IMR-90 (cell line): ENCODE measurements at places on chromosomes 11 and 22.

DNA sequence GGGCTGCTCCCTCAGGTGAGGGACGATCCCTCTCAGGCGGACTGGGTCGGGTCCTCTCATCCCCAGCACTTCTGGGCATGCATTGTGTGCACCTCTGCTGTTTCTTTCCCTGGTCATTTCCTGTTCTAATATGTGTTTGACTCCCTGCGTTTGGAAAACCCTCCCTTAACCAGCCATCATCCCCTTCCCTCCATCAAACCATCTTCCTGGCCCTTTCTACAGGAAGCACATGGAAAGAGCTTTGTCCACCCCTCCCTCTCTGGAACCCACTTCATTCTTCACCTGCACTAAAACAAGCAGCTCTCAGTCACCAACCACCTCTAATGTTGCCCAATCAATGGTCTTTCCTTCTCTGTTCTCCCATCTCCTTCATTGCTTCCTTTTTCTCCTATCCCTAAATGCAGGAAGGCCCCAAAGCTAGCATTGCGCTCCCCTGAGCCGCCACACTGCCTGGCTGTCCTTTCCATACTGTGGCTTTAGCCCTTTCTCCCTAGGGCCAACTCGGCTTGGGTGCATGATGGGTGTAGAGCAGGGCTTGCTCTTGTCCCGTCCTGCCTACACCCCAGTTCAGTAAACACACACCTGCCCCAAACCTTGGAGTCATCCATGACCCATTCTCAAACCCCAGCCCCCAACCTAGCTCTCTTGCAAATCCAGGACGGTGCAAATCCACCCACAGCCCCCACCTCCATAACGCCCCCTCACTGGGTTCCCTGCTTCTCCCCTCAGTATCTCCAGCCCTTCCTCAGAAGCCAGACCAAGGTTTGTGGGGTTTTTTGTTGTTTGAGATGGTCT, 5.4 kb upstream of the GAS2L1 start:
- DNase-seq = no peak

DNA sequence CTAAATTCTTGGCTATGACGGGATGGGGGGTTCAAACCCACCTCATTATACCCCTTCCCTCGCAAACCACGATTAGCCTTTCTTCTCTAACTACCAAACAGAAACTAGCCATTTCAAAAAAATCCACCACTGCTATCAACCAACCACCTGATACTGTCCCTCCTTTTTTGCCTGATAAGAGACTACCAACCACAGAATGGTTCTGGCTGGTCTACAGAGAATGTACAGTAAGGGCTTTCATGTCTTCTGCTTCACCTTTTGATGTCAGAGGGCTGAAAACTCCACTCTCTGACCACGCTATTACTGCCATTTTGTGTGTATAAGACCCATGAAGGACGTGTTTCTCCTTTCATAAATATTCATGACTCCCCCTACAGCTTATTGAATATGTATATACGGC, 19.1 kb downstream of the RIC3 start:
- no peak for DNase-seq

DNA sequence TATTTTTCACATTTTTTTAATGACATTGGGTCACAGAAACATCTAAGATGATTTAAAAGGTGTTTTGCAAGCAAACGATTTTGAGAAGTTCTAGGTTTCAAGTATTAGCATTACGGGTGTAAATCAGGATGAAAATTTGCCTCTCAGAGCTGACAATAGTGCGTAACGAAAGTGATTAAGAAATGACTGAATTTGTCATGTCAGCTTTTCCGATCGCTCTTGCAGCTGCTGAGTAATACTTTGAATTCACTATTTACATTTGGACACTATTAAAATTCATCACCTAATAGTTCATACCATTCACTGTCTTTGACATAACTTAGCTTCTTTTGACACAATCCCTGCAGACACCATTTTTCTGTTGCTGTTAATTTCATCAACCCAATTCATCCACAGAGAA, 205.2 kb downstream of the SOX6 start:
- no peak for DNase-seq

- DNase-seq = no peak
These were observed 48.4 kb downstream of the NOX4 start for GRCh38 chr11:89442801-89443200.

GRCh38 chr11:119940401-119940976, 197.4 kb downstream of the TRIM29 start:
- DNase-seq = no peak
